ENCODE measurements at places on chromosomes 4 and X.
A peak's percentile ranks its signal among the peaks of the same experiment; 100 is the strongest.

DNA sequence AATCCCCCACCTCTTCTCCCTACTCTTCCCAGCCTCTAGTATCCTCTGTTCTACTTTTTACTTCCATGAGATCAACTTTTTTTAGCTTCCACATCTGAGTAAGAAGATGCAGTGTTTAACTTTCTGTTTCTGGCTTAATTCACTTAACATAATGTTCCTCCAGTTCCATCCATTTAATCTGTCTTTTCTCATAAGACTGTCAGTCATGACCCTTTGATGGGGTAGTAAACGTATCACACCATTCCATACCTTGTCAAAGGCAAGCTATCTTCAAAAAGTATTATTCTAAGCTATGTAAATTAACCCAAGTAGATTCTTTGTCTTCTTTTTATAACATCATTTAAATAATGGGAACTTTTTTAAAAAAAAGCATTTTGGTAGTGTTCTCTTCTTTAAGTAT, 15.0 kb upstream of the GBA3 start:
- DNase-seq: no peak

- DNase-seq: no peak
Measured at GRCh38 chr4:165756836-165757235, 116.2 kb upstream of the TLL1 start.

GRCh38 chrX:38500866-38501265, 60.5 kb upstream of the TSPAN7 start:
- DNase-seq: no peak

DNA sequence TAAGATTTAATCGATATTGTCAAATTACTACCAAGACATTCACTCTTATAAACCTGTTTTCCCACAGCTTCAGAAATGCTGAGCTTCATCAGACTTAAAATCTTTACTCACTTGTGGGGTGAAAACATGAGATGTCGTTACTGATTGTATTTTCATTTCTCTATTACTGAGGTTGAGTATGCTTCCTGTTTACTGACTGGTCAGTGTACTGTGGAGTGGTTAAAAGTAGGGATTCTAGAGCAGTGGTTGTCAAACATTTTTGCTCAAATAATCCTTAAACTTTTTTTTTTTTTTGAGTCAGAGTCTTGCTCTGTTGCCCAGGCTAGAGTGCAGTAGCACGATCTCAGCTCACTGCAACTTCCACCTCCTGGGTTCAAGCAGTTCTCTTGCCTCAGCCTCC, 50.3 kb downstream of the NSUN7 start:
- DNase-seq: no peak

DNA sequence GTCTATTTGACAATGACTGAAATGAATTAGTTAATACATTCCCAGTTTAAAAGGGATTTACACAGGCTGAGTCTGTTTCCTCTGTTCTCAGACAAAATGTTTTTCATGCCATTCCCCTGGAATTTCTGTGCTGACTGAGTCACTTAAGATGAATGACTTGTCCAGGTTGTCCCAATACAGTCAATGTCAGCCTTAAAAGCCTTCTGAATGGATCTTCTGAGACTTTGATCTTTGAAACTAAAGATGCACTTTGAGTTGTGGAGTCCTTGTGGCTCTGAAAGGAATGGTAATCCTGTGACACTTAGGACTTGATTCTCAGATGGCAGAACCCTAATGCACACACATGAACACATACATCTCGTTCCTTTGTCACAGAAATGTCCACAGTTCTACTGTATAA, 622.2 kb upstream of the GRID2 start:
- DNase-seq: no peak

DNA sequence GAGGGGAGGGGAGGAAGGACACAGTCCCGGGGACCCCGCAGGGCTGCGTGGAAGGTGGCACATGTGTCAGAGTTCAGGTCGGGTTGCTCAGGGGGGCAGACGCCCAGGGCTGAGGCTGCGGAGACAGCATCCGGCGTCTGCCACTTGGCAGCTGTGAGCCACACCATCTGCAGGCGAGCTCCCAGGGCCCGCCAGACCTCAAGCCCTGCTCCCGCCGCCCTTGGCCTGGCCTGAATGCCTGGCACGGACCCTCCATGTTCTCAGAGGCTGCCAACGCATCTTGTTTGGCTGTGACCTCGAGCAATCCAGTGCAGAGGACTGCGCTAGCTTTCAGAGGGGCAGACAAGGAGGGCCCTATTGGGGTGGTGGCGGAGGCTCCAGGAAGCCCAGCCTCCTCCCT, 5.1 kb downstream of the BGN start:
- DNase-seq: peak; percentile 41

GRCh38 chrX:115392871-115393270, 103.4 kb downstream of the LUZP4 start:
- DNase-seq: no peak

DNA sequence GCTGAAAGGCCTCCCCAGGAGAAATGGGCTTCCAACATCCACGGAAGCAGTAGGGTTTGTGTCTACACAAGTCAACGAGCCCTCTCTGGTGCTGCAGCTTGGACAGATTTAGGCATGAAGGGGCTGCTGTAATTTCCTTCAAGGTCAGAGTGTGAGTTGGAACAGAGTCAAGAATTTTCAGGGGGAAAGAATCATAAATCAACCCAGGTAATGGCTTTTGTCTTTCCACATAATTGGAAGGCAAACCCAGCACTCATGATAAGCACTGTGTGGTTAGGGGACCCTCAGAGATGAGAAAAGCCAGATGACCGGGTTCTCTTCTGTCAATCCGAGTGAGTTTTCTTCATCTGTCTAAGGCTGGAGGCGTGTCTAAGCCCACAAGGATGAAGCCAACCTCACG, 78.6 kb upstream of the MXRA5 start:
- no peak for DNase-seq

DNA sequence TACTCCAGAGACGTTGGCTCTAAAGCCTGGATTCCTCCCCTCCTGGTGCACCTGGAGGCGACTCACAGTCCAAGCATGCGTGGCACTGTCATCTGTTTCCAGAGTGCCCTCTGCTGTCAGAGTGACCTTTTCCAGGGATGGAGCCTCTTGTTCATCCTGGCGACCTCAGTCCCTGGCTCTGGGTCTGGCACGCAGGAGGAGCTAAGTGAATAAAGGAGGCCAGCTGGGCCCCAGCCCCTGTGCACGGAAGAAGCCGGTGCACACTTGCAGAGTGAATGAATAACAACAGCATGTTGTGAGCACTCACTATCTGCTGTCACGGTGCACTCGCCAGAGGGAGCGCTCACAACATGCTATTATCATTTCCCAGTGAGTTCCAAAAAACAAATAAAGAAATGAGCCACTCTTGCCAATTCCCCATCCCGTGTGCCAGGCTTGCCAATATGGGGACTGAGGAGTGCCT, 27.8 kb upstream of the PSAPL1 start:
- peak; percentile 61 for DNase-seq

- no peak for DNase-seq
Measured at GRCh38 chrX:137749246-137749645, 183.3 kb downstream of the ZIC3 start.

- DNase-seq: no peak
Measured at GRCh38 chr4:116005037-116005805, 891.8 kb upstream of the NDST4 start.

- DNase-seq: no peak
Measured at GRCh38 chrX:101551380-101551767, 1.0 kb downstream of the ARMCX1 start.

DNA sequence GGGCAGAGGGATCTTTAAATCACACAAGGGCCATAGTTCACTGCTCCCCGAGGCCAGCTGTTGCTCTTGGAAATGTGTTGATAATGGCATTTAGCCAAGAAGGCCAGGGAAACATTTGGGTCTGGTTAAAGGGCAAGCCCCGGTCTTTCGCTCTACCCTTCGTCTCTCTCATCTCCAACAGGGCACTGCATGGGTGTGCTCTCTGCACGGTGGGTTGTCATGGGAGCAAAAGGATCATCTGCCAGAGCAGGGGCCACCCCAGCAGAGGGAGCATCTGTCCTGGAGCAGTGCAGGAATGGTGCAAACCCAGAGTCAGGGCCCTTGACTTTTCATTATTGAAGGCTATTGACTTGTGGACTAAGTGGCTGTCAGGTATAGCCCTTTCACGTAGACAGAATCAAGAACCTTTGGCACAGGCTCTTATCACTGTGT, 22.7 kb upstream of the PGRMC2 start:
- DNase-seq: peak; percentile 73

DNA sequence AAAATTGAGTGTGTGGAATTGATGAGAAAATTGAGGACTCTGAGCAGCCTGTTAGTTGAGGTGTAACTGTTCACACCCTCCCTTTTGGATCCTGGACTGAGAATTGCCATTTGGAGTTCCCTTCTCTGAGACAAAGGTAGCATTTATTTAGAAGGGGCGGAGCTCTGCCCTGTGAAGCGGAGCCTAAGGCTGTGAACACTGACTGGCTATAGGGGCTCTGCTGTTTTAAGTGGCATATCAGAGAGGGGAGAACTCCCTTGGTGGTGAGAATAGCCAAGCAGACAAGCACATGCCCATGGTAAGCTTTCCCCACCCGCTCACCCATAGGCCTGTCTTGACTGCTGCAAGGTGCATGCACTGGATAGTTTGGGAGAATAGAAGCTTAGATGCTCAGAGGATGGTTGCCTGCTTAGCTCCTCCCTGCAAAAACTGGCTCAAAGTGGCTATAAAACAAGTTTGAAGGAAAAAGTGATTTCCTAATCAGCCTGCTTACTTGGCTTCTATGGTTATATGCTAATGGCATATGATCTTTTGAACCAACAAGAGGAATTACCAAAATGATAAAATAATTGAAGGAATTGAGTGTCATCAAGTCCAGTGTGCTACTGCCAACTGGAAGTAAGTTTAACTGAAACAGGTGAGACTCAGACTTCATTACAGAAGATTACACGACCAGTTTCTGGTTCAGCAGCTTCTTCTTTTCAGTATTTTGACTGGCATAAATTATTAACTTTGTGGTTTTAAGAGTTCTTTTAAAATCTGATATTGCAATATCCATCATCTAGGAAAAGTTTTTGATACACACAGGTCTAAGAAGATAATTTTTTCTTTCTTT, 108.4 kb downstream of the AFF1 start:
- no peak for DNase-seq

DNA sequence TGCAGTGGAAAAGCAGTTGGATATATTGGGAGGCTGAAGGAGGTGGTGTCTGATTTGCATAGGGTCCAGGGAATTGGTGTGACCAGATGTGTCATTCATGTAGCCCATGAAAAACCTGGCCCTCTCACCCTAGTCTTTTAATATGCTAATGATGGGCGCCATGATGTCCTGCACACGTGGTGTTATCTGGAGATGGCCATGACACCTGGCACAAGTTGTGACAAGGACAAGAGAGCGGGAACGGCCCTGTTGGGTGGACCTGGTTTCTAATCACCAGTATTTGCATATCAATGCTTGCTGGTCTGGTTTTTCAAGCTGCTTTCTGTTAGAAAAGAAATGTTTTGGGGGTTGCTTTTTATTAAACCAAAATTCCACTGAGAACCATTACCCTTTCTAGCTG, 87.4 kb downstream of the ZXDA start:
- no peak for DNase-seq
